ENCODE measurements at places on chromosomes 1 and 21. TPM values are rescaled to one million over a fixed set of nuclear protein-coding genes. Genes with fewer than 3 reads are reported as not detected.

DNA sequence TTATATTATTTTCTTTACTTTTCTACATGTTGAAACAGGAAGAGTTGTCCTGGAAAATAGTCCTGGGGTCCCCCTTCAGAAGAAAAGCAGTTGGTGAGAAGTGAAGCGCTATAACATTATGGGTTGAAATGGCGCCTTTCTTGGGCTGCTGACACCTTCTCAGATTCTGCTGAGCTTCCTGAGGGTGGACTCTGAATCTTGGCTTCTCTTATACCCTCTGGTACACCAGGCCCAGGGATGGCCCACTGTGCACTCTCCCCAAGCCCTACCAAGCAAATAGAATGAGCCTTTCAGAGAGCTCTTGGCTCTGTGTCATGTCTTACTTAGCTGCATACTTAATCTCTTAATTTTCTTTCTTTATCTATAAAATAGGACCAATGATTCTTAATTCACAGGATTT, 42.3 kb downstream of the CD247 start:
- no peak overlapping the region for H3K4me3 ChIP-seq
- peaks cover 3% of the 10 kb centered on the region for H3K36me3 ChIP-seq
- peaks cover 66% of the 10 kb centered on the region for H3K4me1 ChIP-seq
- H3K27me3 ChIP-seq, result no peaks in the 10 kb centered on the region
- peak overlapping the region; percentile 98 for H3K27ac ChIP-seq
- no peak for DNase-seq

DNA sequence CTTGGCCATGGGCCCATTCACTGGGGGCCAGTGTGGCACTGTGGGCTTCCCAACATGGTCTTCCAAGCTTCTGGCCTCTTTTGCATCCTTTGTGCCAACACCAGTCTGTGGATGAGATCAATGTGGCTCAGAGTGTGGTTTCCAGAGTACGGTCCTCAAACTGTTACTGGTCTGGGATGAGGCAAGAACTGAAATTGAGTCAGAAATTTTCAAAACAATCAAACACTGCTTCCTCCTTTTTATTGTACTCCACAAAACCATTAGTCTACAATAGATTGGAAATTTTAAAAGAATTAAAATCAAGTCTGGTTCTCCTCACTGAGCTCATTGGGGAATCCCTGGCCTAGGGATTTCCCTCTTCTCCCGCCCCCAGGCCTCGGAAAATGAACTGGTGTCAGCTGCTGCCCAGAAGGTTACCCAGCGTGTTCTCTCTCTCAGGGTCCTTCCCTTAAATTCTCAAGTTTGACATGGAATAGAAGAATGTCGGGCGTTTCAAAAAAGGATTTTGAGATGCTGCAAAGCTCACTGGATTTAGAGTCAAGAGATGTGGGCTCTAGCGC, 222.0 kb downstream of the SDCCAG8 start:
- no peak overlapping the region for H3K27ac ChIP-seq
- no peak overlapping the region for H3K4me3 ChIP-seq
- peaks cover 9% of the 10 kb centered on the region for H3K36me3 ChIP-seq
- H3K27me3 ChIP-seq, result no peaks in the 10 kb centered on the region
- H3K4me1 ChIP-seq, result peaks cover 19% of the 10 kb centered on the region

- peak overlapping the region; percentile 82 for H3K4me3 ChIP-seq
- no peaks in the 10 kb centered on the region for H3K27me3 ChIP-seq
- DNase-seq, result peak; percentile 66
- peaks cover 73% of the 10 kb centered on the region for H3K4me1 ChIP-seq
These were observed 15.4 kb downstream of the BTG2 start for GRCh38 chr1:203320591-203321272.

GRCh38 chr1:213600879-213601278, 386.9 kb upstream of the PROX1 start:
- peaks cover 4% of the 10 kb centered on the region for H3K27me3 ChIP-seq
- H3K36me3 ChIP-seq, result no peaks in the 10 kb centered on the region
- H3K27ac ChIP-seq, result no peak overlapping the region
- H3K4me1 ChIP-seq, result no peaks in the 10 kb centered on the region
- DNase-seq, result no peak

EXO1 gene
- total RNA-seq, result 1.4 TPM

- H3K4me3 ChIP-seq, result peak overlapping the region; percentile 63
- no peaks in the 10 kb centered on the region for H3K36me3 ChIP-seq
- H3K27ac ChIP-seq, result peak overlapping the region; percentile 82
- no peaks in the 10 kb centered on the region for H3K27me3 ChIP-seq
These were observed 587.3 kb downstream of the PTPRC start for GRCh38 chr1:199226163-199226562.

DNA sequence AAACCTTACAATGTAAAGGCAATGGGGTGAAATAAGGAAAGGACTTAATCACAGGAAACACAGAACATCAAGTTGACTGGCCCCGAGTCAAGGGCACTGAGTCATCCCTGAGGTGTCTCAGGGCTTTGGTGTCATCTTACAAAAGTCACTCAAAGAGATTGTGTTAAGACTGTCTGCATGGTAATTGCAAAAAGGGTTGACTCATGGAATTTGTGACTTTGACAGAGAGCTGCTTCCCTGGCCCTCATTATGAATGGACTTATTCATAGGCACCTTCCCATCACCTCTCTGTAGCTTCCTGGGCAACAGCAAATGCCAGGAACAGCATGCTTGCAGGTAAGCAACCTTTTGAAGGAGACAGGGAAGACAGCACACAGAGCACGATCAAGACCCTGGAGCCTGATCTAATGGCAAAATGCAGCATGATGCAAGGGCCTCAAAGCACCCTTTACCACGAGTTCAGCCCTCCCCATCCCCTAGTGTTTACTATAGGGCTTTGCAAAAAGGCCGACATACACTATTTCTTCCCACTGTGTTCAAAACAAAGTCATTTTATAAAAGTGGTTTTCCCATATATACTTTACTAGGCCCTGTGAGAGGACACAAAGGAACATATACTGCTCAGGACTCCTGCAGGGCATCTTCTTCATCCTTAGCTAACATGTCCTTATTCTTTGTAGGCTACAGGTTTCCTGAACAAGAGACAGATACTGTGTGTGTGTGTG, 17.1 kb downstream of the ZP4 start:
- no peaks in the 10 kb centered on the region for H3K36me3 ChIP-seq
- H3K27me3 ChIP-seq, result peaks cover 16% of the 10 kb centered on the region
- no peak overlapping the region for H3K4me3 ChIP-seq
- H3K4me1 ChIP-seq, result no peaks in the 10 kb centered on the region

- peaks cover under 1% of the 10 kb centered on the region for H3K27me3 ChIP-seq
- peak overlapping the region; percentile 84 for H3K27ac ChIP-seq
- peaks cover 11% of the 10 kb centered on the region for H3K36me3 ChIP-seq
- peaks cover 26% of the 10 kb centered on the region for H3K4me1 ChIP-seq
- DNase-seq, result no peak
These were observed 1.4 kb downstream of the HMGN1 start for GRCh38 chr21:39347537-39347936.

DNA sequence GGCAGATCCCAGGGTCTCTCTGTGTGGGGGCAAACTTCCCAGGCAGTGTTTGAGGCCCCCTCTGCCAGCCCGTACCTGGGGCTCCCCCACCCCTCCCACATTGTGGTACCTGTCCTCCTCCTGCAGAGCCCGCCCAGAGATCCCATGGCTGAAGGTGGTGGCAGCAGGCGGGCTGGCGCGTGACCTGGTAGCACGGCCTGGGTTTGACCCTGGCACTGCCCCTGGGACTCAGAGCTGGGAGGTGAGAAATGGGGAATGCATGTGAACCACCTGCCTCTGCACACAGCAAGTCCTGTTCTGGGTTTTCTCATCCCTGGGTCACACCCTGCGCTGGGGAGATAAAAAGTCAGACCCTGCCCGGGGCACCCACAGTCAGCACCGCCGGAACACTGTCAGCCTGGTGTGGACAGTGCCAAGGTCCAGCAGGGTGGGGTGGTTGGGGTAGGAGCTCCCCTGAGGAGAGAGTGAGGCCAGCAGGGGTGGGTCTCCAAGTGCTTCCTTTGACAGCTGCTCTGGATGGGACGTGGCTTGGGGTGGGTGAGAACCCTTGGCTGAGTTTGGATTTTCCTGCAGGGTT, 11.8 kb downstream of the AGRN start:
- H3K27ac ChIP-seq, result no peak overlapping the region
- DNase-seq, result no peak
- peaks cover 6% of the 10 kb centered on the region for H3K4me1 ChIP-seq
- no peaks in the 10 kb centered on the region for H3K36me3 ChIP-seq
- peaks cover 18% of the 10 kb centered on the region for H3K27me3 ChIP-seq
- H3K4me3 ChIP-seq, result peak overlapping the region; percentile 75

GRCh38 chr1:34460193-34460592, 283.5 kb downstream of the C1orf94 start:
- no peak for DNase-seq
- H3K27ac ChIP-seq, result no peak overlapping the region
- peaks cover 57% of the 10 kb centered on the region for H3K27me3 ChIP-seq
- H3K4me3 ChIP-seq, result no peak overlapping the region
- H3K4me1 ChIP-seq, result peaks cover 3% of the 10 kb centered on the region
- no peaks in the 10 kb centered on the region for H3K36me3 ChIP-seq

DNA sequence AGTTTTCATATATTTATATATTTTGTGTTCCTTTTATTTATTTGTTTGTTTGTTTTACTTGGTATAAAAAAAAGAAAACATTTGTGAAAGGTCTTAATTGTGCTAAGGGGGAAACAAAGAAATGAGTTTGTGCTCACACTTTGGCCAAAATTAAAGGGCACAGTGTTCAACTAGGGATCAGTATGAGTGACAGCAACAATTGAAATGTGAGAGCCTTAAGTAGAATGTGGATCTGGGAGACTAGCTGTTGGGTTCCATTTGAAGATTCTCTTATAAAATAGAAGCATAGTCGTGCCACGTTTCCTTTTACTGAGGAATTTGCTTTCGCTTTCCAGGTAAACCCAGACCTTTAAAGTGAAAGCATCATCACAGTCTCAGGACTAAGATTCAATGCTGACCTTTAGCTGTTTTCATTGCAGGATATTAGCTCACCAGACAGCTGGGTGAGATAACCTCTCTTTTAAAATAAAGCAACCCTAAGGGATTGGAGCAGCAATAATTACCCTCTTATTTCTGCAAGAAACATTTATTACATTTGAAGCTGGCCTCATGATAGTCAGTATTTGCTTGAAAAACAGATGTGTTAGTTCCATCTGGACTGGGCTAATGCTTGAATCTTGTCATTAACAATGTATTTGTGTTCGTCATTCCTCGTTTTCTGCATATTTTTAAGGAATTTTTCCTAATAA, 37.1 kb upstream of the CD55 start:
- H3K4me1 ChIP-seq, result peaks cover 17% of the 10 kb centered on the region
- peaks cover 9% of the 10 kb centered on the region for H3K27me3 ChIP-seq
- H3K4me3 ChIP-seq, result no peak overlapping the region
- H3K27ac ChIP-seq, result no peak overlapping the region

GRCh38 chr1:83857103-83857502, 141.8 kb downstream of the TTLL7 start:
- no peak for DNase-seq
- peaks cover 13% of the 10 kb centered on the region for H3K27me3 ChIP-seq
- H3K36me3 ChIP-seq, result peaks cover 3% of the 10 kb centered on the region
- no peak overlapping the region for H3K4me3 ChIP-seq

NUP210L gene
- not detected for total RNA-seq

ADORA3 gene
- total RNA-seq, result not detected

DPT gene
- not detected for total RNA-seq

- peak overlapping the region; percentile 82 for H3K27ac ChIP-seq
- no peak for DNase-seq
- peaks cover 17% of the 10 kb centered on the region for H3K4me1 ChIP-seq
- peaks cover 8% of the 10 kb centered on the region for H3K36me3 ChIP-seq
- no peaks in the 10 kb centered on the region for H3K27me3 ChIP-seq
These were observed 1.6 kb downstream of the POMGNT1 start for GRCh38 chr1:46196609-46197008.

GREM2 gene
- total RNA-seq, result 5.5 TPM

GRCh38 chr1:199221371-199222150, 582.7 kb downstream of the PTPRC start:
- H3K27ac ChIP-seq, result peak overlapping the region; percentile 27
- no peaks in the 10 kb centered on the region for H3K27me3 ChIP-seq
- no peak overlapping the region for H3K4me3 ChIP-seq
- DNase-seq, result no peak
- H3K36me3 ChIP-seq, result no peaks in the 10 kb centered on the region

GRCh38 chr1:89465201-89465600, 59.4 kb upstream of the LRRC8B start:
- H3K36me3 ChIP-seq, result peaks cover 10% of the 10 kb centered on the region
- peaks cover 86% of the 10 kb centered on the region for H3K27me3 ChIP-seq
- peaks cover 21% of the 10 kb centered on the region for H3K4me1 ChIP-seq

GRCh38 chr1:18630511-18631495, at the start of gene PAX7:
PAX7 (plus strand) TSS chr1:18630846; CDS start chr1:18631604, 758 bp downstream.
- no peak for DNase-seq
- H3K27me3 ChIP-seq, result peaks cover 89% of the 10 kb centered on the region
- H3K4me3 ChIP-seq, result peak within 1 kb of the TSS; percentile 67
- H3K36me3 ChIP-seq, result peaks cover 21% of the 10 kb centered on the region
- peak within 1 kb of the TSS; percentile 43 for H3K27ac ChIP-seq
- H3K4me1 ChIP-seq, result peaks cover 16% of the 10 kb centered on the region

- H3K4me3 ChIP-seq, result no peak overlapping the region
- no peaks in the 10 kb centered on the region for H3K27me3 ChIP-seq
- no peaks in the 10 kb centered on the region for H3K36me3 ChIP-seq
- DNase-seq, result no peak
- H3K4me1 ChIP-seq, result no peaks in the 10 kb centered on the region
- H3K27ac ChIP-seq, result no peak overlapping the region
These were observed 1057.9 kb downstream of the AMY1C start for GRCh38 chr1:104807590-104807989.

DNA sequence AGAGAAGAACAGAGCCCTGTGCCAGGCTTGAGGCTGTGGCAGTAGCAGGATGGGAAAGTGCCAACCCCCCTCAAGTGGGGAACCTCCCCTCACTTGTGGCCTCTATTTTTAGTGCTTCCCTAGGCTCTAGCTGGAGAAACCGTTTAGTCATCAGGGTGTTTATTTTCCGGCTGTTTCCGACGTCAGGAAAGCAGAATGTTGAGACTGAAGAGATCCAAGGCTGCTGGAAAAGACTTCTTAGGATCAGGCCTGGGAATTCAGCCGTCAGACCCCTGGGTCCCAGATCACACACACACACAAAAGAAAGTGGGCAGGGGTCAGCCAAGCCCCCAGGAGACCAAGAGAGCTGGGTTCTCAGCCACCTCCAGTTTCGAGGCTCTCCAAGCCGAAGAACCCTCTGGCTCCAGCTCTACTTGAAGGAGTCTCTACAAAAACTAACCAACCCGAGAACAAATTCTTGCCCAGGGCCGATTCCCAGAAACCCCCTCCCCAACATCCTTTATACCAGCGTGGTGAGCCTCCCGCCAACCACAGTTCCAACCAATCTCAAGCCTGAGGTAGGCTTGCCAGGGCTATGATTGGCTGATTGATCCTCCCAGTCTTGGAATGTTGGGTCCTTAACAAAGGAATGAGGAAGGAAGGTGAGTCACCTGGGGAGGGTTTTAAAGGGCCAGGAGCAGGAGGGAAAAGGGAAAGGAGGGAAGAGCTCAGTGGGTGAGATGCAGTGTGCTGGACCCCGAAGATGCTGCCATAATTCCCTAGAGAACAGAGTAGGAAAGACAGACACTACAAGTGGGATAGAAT, 2.5 kb upstream of the MEF2D start:
- H3K36me3 ChIP-seq, result peaks cover 2% of the 10 kb centered on the region
- H3K4me1 ChIP-seq, result peaks cover 43% of the 10 kb centered on the region
- H3K27ac ChIP-seq, result peak overlapping the region; percentile 99
- no peaks in the 10 kb centered on the region for H3K27me3 ChIP-seq

GRCh38 chr1:10085076-10085475, 52.3 kb downstream of the UBE4B start:
- DNase-seq, result no peak
- peaks cover 21% of the 10 kb centered on the region for H3K4me1 ChIP-seq
- no peak overlapping the region for H3K4me3 ChIP-seq
- H3K27ac ChIP-seq, result no peak overlapping the region

- H3K36me3 ChIP-seq, result peaks cover 3% of the 10 kb centered on the region
- no peak overlapping the region for H3K27ac ChIP-seq
- H3K4me3 ChIP-seq, result no peak overlapping the region
- H3K4me1 ChIP-seq, result no peaks in the 10 kb centered on the region
- no peak for DNase-seq
- peaks cover 10% of the 10 kb centered on the region for H3K27me3 ChIP-seq
These were observed 16.5 kb downstream of the AKR7A3 start for GRCh38 chr1:19272064-19272463.

Measured in T-helper 17 cell (primary cell).